SJSA1 (cell line): ENCODE measurements at places on chromosomes 7 and 10. TPM values are rescaled to one million over a fixed set of nuclear protein-coding genes. Genes with fewer than 3 reads are reported as not detected.

Gene HOXA13
- total RNA-seq, result 1.7 and 2.5 TPM in 2 replicates

Gene NSUN5
- 46.3 and 64.0 TPM in 2 replicates for total RNA-seq

Gene CFAP43
- 0.08 and 0.16 TPM in 2 replicates for total RNA-seq

Gene KNDC1
- 0.11 TPM in 1 of 2 replicates, not detected in the other for total RNA-seq

Gene IFIT1B
- total RNA-seq, result not detected in 2 replicates

Gene VENTX
- not detected in 2 replicates for total RNA-seq

Gene AOAH
- 0.61 TPM in 1 of 2 replicates, not detected in the other for total RNA-seq

Gene ZNF862
- total RNA-seq, result 3.3 and 6.1 TPM in 2 replicates

Gene TFEC
- not detected in 2 replicates for total RNA-seq

Gene PTCD1
- 2.2 and 7.3 TPM in 2 replicates for total RNA-seq

Gene CREB3L2
- 9.8 and 16.0 TPM in 2 replicates for total RNA-seq

Gene SEC31B
- 1.8 and 2.2 TPM in 2 replicates for total RNA-seq

Gene LCOR
- 7.0 and 15.5 TPM in 2 replicates for total RNA-seq
